ENCODE measurements at places on chromosomes 16 and 17.

DNA sequence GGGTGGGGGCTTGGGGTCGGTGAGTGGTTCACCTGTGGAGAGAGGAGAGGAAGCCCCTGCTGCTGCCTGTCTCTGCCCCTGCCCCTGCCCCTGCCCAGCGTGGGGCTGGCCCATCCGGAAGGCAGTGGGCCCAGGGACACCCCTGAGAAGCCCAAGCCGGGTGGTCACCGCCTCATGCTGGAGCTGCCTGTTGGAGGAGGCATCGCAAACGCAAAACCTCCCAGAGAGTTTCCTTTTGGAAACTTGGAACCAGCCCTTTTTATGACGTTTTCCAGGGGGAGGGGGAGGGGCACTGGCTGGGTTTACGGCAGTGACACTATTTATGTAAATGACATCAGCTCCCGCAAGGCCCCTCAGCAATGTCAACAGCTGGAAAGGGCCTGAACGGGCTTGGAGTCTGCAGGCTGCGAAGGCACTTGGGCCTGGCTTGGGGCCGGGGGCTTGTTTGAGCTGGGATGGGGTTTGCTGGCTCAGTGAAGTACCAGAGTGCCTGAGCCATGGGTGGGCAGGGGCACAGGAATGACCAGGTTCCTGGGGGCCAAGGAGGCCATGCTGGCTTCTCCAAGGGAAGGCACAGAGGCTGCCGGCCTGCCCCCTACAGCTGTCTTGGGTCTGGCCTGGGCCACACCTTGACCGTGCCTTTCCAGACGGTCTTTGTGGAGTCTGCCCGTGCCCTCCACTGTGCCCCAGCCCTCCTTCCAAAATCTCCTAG lies 219.5 kb downstream of the NTN1 start:
- no peak for DNase-seq

GRCh38 chr17:32746698-32747097 lies 130.2 kb downstream of the MYO1D start:
- no peak for DNase-seq

DNA sequence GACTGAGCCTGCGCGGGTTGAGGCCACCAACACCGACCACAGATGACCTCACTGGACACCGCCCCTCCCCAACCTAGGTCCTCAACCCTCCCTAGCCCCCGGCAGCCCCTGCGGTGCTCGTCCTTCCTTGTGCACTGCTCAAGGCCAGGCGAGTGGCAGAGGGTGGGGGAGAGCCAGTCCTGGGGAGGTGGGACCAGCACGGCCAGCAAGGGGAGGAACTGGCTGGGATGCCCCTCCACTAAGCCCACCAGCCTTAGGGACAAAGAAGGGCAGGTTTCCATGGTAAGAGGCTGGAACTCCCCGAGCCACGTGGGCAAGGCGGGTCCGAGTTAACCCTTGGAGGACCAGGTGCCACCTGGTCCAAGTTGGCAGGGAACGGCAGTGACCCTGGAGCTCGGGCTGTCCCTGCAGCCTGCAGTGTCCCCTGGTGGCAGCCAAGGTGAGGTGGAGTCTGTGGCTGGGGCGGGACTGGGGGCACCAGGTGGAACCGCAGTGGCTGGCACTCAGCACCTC lies 9.2 kb downstream of the FSCN2 start:
- DNase-seq = peak; percentile 8

GRCh38 chr17:57350266-57350665 lies 93.9 kb downstream of the MSI2 start:
- no peak for DNase-seq

GRCh38 chr17:74770498-74771318 lies 5.4 kb downstream of the NAT9 start:
- DNase-seq = peak; percentile 61

DNA sequence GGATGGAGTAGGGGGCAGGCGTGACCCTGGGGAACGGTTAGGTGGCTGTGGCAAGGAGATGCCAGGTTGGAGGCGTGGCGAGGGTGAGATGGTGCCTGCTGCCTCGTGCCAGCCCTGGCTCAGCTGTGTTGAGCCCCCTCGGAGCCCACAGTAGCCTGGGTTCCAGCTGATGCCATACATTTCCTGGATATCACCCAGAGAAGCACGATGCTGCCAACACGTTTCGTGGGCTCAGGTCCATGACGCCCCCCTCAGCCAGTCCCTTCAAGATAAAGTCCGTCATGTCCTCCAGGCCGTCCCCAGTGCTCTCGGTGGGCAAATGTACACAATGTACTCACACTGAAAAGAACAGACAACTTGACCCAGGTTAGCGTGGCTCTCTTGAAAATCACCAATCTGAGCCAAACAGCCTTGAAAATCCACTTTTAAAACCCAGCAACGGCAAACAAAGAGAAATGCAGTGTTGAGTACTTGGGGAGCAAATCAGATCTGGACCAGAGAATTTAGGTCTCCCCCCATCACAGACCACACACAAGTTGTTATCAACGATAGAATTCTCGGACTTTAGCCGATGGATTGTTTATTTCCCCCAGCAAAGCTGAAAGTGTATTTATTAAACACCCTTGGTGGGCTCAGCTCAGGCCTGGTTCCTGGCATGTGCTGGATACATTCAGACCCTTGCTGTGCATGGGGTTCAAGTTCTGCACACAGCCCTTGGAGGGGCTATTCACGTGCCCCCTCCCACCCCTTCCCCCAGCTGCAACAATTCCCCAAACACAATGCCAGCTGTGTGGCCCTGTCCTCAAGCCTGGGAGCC lies 102.8 kb upstream of the PLCG2 start:
- DNase-seq = no peak

- no peak for DNase-seq
Observed at GRCh38 chr17:78889531-78889930, 13.5 kb downstream of the CEP295NL start.

GRCh38 chr17:72631949-72632684 lies 460.4 kb downstream of the SLC39A11 start:
- DNase-seq = no peak

DNA sequence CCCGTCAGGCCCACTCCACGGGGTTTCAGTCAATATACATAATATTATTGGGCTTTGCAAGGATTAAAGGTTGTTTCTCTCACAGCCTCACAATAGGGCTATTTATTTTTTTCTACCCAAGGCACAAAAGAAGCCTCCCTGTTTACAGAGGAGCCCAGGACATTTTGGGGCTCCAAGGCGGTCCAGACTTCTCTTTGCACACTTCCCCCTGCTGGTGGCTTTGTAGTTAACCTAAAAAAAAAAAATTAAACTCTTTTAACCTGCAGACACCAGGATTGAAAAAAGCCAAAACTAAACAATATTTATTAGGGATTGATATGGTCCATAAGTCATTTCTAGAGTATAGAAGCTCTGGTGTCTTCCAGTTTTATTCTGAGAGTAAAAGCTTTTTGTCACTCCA lies 169.7 kb upstream of the ZFHX3 start:
- no peak for DNase-seq

DNA sequence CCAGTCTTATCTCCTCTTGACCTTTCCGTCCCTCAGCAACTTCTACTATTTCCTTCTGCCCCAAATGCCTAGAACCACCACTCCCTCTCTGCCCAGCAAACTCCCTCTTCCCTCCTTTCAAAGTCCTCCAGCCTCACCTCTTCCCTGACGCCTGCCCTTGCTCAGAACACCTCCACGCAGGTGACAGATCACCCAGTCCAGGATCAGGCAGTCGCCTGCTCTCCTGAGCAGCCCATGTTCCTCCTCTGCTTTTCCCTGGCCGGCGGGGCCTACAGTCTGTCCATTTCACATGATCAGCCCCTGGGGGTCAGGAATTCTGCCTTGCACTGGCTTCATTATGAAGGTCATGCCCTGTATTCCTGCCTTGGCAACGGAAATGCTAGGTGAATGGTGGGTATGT lies 422 bp downstream of the CD300LF start:
- DNase-seq = no peak

DNA sequence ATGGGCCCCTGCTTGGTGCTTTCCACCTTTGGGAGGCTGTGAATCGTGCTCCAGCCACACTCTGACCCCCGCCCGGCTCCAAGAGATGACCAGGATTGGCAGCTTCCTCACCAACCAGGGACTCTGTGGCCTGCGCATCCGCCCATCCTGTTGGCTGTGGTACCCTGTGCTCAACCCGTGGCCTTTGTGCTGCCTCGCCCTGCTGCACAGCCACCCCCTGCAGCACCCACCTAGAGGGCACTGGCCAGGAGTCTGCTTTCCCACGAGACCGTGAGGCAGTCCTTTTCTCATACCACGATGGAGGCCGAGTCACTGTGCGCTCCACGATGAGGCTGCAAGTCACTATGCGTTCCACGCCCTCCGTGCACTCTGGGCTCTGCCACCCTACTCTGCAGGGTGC lies 19.4 kb downstream of the NME3 start:
- no peak for DNase-seq

DNA sequence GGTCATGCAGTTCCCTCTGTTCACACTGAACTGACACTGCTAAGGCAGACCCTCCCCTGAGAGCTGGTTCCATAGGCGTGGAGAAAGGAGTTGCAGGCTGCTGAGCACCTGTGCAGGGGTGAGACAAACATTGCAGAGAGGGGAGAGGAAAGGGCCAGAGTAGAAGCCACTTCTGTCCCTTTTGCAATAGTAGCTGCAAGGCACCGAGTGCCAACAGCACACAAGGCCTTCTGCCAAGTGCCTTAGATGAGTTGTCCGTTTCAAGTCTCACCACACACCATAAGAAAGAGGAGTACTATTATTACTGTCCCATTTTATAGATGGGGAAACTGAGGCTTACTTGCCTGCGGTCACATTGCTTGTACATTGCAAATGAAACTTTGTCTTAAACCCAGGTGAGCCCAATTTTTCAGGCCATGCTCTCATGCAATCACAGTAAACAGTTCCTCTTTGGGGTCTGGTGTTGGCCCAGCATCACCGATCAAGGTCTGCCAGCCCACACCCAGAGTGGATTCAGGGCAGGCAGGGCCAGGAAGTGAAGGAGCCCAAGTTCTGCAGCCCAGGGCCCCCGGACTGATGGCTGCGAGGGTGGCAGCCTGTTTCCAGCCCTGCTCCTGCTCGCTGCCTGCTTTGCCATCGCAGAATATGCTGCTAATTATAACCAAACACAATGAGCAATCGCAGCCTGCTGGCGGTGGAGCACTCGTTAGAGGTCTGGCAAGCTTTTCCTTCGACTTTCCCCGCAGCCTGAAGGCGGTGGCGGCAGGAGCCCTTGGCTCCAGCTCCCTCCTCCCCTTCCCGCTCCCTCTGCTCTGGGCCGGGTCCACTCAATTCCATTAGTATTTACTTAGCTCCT lies 36.8 kb upstream of the DYNLL2 start:
- DNase-seq = no peak
